Activated T-helper 1 cell treated with anti-CD3 and anti-CD28 coated beads, Interleukin-12 subunit alpha, Interleukin-12 subunit beta, Interleukin-2, Interleukin-4 antibody, amounts not matched to agents 30 ng/mL and 10 ng/mL and 1 ng/mL, durations not matched to agents 14 hours and 24 hours and 36 hours (primary cell): ENCODE measurements at places on chromosomes 3 and 15.

DNA sequence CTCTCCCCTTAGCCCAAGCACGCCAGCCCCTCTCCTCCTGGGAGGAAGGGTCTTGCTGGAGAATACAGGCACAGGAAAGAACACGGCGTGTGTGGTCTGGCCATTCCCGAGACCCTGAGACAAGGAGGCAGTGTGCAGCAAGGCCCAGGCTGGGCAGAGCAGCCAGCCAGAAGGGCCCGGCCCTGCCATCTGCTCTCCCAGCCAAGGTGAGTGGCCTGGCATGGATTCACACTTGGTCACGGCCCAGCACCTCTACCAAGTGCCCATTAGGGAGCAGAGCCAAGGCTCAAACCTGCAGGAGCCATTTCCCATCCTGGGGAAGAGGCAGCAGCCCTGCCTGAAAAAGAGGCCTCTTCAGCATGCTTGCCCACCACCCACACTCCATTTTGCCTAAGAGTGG lies 28.6 kb downstream of the MEGF11 start:
- DNase-seq = no peak

DNA sequence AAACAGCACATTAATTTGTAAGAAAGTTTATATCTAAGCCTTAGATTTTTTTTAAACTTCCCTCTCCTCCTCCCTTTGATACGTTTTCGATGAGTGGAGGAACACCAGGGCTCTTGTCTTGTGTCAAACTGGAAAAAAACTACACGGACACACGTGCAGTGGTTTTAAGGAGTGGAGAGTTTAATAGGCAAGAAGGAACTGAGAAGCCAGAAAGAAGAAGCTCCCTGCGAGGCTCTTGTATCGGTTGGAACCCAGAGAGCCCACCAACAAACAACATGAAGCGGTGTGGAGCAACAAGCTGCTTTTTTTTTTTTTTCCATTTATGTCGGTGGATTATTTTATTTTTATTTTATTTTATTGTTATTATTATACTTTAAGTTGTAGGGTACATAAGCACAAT lies 18.6 kb downstream of the NDUFB4 start:
- no peak for DNase-seq

- no peak for DNase-seq
Observed at GRCh38 chr3:150681057-150681456, 22.7 kb downstream of the ERICH6 start.

DNA sequence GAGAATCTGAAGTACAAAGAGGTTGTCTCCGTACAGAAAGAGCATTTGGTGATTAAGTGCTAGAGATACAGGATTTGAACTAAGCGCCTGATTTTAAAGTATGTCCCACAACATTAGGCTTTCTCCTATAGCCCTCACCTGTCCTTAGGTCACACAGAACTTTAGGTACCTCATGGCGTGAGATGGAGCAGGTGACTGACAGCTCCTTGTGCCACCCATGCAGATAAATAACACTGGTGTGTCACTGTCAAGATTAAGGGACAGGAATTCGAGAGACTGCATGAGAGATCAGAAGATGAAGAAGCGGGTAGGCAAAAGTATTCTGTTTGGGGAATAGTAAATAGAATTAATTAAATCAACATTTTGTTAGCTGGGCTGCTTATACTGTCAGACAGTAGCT lies 1.1 kb downstream of the BLM start:
- DNase-seq = no peak

GRCh38 chr3:80366808-80367548 lies 599.2 kb upstream of the ROBO1 start:
- DNase-seq = no peak

DNA sequence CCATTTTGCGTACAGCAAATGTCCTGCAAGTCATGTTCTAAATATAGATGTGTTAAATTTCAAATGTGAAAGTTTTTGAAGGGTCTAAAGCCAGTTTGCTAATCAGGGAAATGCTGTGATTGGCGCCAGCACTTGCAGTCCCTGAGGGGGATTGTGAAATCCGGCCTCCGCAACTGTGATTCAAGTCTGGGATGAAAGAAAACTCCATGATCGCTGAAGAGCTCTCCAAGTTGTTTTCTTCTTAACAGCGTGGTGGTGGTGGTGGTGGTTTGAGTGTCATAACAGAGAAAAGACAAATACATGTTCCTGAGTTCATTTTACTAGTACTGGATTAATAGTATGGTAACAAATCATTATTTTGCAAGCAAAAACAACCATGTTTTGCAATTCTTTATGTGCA lies 51.8 kb downstream of the MITF start:
- DNase-seq = no peak

DNA sequence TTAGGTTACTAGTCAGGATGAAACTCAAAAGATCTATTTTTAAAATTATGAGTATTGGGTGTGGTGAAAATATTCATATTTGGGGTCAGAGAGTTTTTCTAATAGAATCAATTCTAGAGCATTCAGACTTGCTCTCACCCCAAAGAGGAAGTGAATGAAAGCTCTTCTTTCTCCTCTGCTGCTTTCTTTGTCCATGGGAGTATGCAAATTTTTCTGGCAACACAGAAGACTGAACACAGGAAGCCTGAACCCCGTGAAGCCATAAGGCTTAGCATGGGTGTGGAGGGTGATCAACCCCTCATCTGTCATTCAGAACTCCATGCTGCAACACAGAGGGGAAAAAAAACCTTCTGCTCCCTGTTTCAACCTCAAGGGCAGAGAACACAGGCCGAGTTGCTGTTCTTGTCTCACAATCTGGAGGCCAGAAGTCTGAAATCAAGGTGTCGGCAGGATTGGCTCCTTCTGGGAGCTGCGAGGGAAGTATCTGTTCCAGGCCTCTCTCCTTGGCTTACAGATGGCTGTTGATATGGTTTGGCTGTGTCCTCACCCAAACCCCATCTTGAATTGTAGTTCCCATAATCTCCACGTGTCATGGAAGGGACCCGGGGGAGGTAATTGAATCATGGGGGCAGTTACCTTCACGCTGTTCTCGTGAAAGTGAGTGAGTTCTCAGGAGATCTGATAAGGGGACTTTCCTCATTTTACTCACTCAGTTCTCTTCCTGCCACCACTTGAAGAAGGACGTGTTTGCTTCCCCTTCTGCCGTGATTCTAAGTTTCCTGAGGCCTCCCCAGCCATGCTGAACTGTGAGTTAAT lies 33.7 kb upstream of the CD47 start:
- DNase-seq = peak; percentile 67

DNA sequence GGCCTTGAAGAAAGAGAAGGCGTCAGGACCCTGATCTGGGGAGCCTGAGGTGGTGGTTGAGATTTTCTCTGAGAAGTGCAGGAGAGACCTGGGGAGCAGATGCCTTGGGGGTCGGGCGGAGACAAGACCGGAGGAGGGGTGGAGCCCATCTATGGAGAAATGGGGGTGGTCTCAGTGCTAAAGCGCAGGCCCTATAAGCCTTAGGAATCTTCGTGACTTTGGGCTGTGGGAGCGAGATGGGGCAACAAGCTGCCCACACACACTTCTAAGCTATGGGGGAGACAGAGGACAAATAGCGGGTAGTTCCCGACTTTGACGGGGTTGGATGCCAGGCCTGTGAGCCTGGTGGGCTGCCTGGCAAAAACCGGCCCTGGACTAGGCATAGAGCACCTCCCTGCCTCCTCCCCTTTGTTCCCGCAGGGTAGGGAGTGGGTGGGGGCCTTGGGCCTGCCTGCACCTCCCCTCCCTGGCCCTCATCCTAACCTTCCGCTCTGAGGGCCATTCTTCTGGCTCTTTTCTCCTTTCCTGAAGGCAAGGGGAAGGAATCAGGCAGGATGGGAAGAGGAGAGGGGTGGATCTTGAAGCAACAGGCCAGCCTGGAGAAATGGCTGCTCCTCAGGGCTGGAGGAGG lies 880 bp downstream of the NISCH start:
- no peak for DNase-seq

DNA sequence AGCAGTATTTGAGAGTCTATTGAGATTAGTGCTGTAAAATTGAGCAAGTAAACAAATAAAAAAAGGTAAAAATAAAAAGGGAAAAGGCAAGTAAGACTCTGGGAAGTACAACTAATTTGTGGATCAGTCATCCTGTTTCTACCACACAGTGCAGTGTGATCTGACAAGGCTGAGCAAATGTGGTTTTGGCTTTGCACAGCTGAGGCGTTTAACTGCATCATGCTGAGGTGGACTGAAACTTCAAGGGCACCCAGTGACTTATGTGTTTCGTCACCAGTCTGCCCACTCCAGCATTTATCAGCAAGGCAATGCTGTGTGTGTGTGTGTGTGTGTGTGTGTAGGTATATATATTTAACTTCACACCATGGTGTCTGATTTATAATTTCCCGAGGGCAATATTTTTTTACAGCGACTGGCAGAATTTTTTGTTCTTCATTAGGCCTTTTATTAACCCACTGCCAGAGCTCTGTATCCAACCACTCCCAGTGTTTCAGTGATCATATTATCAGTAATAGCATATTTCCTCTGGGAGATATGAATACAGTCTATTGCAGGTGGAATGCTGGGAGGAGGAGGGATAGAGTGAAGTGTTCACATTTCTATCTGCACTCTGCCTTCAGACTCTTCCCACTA lies 131.5 kb upstream of the SATB1 start:
- peak; percentile 71 for DNase-seq

DNA sequence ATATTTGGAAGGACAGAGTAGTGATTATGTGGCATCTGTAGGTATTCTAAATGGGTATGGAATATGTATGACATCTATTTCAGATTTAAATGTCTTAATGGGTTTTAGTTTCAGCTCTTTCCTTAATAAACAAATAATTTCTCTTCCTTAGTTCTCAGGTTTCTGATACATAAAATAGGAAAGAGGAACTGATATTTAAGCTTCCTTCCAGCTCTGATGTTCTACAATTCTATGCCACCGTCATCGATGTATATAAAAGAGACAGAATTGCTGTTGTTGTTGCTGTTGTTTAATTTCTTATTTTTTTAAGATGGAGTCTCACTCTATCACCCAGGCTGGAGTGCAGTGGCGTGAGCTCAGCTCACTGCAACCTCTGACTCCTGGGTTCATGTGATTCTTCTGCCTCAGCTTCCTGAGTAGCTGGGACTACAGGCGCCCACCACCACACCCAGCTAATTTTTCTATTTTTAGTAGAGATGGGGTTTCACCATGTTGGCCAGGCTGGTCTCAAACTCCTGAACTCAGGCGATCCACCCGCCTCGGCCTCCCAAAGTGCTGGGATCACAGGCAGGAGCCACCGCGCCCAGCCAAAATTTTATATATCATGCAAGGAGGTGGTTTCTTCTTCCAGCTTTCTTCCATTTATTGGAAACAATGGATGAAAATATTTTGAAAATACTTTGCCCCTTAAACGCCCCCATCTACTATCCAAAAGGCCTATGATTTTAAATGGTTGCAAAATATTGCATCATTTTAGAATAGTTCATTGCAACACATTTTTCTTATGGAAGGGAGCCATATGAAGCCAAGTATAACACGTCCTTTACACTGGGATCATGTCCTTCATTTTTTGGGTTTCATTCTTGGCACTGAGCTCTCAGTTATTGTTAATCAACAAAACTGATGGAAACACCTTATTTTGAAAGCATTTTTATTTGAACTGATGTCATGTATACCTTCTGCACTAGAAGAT lies 13.9 kb upstream of the C15orf61 start:
- no peak for DNase-seq

- DNase-seq = no peak
Observed at GRCh38 chr3:150538324-150539208, 7.7 kb downstream of the SERP1 start.

GRCh38 chr15:38454696-38455090 lies 766 bp downstream of the FAM98B start:
- no peak for DNase-seq

DNA sequence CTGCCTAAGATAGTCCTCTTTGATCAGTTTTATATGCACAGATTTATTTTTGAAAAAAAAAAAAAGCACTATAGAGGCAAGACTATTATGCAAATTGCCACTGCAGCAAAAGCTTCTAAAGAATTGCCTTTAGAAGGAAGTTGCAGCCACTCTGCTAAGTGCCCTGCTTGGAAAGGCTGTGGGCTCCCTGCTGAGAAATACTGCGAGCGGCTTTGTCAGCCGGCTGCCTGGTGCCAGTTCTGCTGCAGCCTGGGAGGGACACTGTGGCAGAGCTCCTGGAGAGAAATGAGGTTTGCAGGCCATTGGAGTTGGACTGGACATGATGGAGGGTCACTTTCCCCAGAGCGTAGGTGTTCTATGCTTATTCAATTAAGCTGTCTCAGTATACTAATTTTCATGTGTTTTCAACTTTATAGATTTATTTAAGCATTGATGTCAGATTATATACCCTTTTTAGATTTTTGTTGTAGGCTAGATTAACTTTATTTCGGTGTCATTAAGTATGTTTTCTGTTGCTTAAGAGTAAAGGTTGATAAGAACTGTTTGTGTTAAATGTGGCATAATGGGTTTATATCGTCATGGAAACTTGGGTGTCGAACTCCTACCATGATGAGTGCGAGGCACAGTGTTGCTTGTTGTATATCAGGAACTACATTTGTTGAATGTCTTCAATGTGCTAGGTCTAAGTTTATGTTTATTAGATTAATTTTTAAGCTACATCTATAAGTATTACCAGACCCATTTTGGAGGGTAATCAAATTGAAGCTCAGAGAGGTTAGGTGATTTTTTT lies 6.6 kb downstream of the MAP2K5 start:
- DNase-seq = no peak

- no peak for DNase-seq
Observed at GRCh38 chr3:46114323-46114988, 87.2 kb upstream of the XCR1 start.

GRCh38 chr15:99454107-99454809 lies 111.5 kb upstream of the MEF2A start:
- DNase-seq = no peak

GRCh38 chr15:63948971-63949370 lies 97.3 kb downstream of the DAPK2 start:
- DNase-seq = no peak

DNA sequence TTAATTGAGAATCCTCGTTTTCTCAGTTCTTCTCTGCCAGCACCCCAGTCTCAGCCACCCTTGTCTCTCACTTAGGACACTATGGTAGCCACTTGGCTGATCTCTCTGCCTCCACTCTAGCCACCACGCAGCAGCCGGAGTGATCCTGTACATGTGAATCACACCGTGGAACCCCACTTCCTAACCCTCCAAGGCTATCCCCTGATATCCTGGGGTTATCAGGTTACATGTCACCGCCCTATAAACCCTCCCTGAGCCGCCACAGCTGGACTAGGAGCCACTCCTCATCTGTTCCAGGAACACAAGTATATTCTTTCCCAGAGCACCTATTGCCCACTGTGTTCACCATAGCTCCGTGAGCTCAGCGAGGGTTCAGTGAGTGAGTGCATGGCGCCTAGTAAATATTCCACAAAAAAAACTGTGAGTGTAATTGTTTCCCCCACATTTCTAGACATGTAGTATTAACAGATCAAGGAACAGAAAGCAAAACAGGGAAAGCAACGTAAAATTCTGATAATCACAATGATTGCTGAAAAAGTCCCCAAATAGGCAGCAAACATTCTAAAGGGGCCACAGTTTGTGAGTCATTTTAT lies 661 bp upstream of the PARP14 start:
- no peak for DNase-seq
